ENCODE measurements at places on chromosomes 5 and 9.

DNA sequence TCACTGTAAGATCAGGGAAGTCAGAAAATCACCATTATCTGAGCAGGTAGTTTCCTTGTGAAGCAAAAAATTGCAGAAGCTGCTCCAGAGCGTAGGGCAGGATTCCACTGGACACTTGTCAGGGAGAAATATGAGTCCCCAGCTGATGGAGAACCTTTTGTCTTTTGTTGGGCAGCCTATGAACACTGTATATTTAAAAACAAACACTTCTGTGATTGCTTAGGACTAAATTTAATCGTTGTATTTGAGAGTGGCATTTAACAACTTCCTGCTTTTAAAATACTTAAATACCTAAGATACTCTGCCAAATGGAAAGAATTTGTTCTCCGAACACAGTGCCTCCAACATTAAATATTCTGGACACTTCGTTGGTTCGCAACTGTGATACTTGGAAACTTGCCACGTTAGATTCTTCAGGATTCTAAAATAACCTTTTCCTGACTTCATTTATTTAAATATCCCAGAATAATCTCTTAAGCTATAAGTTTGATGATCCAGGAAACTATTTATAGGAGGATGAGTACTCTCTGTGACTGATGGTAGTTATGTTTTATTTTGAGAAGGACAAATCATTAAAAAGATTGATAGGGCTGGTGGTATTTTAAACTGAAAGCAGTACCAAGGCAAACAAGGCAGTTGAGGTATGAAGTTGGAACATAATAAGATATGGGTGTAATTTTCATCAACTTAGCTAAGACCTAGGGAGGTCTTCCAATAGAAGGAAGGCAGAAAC lies 2.7 kb upstream of the HSPA4 start:
- DNase-seq, result no peak

DNA sequence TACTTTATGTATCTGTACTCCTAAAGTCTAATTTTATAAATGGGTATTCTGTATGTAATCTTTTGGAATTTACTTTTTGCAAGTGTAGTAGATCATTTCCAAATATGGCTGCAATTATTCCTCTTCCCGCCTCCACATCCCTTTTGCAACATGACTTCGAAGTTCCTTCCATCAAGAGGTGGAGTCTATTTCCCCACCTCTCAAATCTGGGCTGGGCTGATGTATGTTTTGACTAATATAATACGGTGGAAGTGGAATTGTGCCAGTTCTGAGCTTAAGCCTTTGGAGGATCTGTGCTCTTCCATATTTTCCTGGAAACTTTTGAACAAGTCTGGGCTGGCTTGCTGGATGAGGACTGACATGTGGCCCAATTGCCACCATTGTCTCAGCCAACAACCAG lies 155.9 kb downstream of the FGF18 start:
- DNase-seq, result no peak

DNA sequence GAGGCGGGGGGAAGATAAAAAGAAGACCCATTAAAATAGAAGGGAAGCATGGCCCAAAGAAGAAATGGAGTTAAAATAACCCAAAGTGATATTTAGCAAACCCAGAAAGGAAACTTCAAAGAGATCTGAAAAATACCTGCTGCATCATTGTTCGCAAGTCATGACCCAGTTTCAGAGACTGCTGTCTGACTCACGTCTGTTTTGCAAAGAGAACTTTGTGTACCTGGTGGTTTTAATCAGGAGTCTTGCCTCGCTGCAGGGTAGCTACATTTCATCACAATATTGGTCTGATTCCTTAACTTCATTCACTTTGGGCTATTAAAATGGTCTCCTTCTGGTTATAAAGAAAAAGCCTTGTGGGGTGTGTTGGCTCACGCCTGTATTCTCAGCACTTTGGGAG lies 461.1 kb upstream of the DAP start:
- DNase-seq, result no peak

DNA sequence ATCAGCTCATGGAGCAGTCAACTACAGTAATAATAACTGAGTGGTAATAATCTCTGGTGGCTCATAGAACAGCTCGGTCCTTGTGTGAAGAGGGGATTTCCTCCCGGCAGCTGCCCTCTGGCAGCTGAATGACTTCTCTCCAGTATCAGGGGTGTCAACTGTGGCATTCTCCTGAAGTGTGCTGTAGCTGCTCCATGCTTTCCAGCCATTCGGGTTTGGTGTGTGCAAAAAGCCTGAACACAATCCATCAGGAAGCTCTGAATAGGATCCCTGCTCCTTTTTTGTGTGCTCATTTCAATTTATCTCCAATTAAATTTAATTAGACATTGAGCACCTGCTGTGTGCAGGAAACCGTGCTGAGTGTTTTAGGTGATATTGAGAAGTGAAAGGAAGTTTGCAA lies 59.8 kb upstream of the BARX1 start:
- peak; percentile 22 for DNase-seq

DNA sequence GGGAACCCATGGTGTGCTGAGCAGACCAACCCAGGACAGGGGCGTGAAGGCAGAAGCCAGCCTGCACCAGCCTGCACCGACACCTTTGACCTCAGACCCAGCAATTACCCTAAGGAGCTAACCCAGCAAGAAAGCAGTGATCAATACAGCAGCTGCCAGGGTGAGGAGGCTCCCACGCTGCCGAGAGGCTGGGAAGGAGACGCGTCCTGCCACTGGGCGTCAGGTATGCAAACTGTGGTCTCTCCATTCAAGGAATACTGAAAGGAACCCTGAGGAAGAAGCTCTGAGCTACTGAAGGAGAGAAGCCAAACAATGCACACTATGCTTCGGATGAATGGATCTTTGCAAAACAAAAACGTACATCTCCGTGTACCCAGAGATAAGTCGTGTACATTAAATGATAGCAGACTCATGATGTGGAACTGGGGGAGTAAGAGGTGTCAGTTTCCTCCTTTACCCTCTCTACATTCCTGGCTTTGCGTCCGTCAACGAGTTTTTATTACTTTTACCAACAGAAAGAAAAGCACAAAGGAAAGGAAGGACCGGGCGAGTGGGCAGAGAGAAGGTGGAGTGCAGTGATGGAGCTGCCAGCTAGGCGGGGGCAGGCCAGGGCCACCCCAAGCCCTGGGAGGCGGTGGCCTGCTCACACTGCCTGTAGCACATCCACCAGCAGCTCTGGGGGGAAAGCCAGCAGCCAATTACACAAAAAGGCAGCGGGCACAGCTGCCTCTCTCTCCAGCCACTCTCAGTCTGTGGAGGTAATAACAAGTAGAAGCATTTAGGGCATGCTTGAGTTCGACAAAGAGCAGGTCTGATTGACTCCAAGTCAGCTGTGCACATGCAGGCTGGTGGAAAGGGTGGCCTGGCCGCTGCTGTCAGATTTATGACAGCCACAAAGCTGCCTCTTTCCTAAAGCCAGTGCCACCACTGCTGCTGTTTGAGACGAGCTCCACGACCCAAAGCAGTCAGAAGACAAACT lies 29.3 kb downstream of the RASGEF1C start:
- DNase-seq, result peak; percentile 25

DNA sequence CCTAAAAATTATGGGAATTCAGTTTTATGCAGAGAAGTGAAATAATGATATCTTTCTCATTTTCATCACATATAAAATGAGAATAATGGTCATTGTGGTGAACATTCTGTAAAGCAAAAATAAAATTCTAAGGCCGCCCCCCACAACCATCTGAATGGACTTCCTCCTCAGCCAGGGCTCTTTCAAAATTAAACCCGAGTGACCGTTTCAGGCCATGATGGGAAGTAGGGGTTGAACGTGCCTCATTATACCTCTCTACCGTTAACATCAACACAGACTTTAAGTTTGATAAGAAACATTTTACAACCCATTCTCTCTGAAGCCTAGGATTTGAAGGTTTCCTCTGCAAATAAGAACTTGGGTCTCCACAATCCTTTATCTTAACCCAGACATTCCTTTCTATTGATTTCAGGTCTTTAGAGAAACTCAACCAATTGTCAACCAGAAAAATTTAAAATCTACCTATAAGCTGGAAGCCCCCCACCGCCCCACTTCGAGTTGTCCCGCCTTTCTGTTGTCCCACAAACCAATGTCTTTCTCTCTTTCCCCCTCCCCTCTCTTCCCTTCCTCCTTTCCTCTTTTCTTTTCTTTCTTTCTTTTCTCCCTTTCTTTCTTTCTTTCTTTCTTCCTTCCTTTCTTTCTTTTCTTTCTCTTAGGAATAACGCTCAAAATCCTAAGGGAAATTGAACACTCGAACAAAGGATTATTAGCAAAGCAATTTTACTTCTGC lies 1.7 kb upstream of the TMCO6 start:
- no peak for DNase-seq

GRCh38 chr9:110994771-110995241 lies 43.5 kb downstream of the LPAR1 start:
- no peak for DNase-seq

- peak; percentile 18 for DNase-seq
These were observed 1.3 kb upstream of the ANKRD18A start for GRCh38 chr9:38621434-38622287.

DNA sequence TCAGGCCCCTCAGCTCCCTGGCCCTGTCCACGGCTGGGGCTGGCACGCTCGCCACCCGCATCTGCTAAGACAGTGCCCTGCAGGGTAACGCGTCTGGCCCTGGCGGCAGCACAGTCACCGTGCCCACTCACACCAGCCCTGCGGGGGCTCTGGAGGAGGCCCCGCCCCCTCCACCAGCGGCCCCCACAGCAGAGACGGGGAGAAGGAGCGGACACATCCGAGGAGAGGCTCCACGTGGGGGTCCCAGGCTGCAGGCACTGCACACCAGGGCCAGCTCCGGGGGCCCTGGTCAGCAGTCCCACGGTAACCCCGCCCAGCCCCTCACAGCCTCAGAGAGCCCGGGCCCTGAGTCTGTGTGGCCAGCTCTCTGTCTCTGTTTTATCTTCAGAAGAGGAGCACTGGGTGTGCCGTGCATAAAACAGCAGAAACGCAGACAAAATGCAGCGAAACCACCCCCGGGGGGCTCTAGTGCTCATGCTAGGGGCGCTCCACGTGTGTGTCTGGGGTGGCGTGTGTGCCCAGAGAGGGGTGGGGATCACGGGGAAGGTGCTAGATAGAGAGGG lies 47.5 kb upstream of the NRARP start:
- no peak for DNase-seq

DNA sequence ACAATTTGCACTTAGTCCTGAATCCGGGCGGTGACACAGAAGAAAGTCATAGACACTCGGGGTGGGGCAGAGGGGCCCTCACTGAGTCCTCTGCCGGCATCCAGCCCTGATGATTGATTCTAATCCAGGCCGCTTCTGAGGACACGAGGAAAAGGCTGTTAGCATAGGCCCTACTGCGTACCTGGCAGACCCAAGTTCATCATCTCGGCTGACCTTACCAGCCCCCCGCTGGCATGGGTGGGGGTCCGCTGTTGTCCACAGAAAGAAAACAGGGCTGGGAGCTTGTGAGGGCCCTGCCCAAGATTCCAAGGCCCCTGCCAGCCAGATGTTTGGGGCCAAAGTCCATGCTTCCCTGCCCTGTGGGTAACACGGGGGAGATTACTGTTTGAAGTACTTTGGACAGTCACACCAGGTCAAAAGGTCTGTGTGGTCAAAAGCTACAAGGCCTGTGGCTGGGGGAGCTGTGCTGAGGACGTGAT lies 24.5 kb downstream of the ERGIC1 start:
- DNase-seq, result no peak

DNA sequence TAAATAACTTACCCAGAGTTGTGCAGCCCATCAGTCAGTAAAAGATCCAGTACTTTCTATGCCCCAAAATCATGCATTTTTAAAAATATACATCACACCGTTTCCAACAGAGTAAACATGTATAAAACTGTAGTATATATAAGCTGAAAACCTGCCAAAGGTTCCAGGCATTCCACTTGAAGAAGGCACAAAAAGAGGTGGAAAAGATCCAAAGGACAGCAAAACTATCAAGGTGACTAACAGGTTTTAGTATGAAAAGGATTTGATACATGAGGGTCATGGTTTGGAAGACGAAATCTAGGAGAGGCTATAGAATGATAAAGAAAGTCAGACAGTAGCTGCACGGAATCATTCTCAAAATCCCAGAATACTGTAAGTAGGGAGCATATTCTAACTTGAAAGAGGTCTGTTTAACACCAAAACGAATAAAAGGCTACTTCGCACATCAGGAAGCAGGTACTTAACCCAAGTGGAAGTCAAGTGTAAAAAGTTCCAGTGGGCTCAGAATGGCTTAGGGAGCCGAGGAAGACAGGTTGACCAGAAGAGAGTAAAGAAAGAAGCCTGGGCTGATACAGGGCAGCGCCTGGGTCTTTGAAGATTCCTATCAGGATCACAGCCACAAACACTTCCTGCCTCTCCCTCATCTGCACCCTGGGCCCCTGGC lies 207.2 kb downstream of the ADAMTS12 start:
- no peak for DNase-seq

DNA sequence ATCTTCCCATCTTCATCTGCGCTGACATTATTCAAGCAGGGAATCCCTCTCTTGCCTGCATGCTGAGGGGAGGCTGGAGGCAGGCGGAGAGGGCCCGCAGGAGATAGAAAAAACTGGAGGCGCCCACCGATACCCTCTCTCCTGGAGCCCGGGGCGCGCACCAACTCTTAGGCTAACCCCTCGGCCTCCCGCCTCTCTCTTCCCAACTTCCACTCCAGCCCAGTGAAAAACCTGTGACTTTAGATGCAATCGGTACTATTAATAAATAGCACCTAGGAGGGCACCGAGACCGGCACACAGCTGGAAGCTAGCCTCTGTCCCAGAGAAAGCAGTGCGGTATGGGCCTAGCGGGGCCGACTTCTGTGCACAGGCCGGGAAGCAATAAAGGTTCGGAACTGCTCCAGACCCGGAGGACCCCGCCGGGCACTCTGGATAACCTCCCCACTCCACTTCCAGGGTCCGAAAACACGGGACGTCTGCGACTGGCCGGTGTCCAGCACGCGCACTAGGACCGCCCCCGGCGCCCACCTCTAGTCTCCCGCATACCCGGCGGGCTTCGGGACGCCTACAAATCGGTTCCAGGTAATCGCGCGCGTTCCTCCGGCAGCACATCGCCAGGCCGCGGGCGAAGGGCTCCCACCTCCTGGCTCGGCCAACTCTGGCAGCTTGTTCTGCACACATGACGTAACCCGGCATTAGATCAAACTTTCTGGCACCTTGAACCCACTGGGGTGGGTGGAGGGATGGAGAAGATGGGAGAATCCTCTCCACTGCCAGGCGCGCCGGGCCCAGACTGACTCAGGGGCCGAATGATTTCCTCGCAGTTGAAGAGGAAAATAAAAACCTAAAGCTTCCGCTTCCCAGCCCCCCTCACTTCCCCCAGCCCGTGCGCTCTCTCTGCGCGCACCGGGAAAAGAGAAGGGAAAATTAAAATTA lies 1.4 kb downstream of the EFNA5 start:
- peak; percentile 18 for DNase-seq

DNA sequence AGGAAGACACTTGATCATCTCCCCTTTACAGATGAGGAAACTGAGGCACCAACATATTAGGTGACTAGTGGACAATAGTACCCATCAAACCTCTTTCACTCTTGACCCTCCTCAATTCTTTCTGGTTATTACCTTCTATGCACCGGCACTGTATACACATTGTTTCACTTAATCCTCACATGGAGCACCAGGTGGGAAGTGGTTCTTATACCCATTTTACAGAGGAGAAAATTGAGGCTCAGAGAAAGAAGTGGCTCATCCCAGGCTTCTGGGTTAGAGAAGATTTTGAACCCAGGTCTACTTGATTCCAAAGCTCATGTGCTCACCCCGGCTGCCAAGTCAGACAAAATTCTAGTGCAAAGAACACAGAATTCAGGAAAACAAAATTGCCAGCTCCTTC lies 17.4 kb upstream of the DENND1A start:
- no peak for DNase-seq

Data from DMS79 treated with DMSO at 0.1 percent for 48 hours (cell line).